ENCODE measurements at places on chromosomes 4 and X.

DNA sequence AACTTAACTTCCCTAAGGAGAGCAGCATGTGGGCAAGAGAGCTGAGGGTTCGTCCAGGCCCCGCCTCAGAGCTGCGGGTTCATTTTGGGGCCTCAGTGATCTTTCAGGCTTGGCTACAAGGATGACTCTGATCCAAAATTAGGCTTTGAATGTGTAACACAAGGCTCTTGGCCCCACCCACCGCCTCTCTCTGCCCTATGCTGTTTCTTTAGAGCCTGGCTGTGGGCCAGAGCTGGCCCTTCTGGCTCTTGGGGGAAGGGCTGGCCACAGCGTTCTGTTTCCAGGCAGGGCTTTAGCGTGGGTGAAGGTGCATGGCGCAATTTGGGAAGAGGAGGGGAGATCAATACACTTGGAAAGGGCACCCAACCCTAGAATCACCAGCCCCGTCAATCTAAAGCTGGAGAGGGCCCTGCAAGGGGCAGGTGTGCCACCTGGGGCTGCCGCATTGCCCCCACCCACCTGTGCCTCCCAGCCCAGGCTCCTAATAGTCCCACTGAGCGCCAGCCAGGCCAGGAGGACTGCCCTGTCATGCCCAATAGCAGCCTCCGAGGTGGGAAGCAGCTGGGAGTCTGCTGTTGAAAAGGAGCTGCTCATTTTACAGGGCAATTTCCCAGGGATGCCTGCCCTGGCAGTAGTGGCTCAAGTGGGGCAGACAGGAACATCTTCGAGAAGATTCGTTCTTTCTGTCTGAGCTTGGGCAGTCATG is 84.5 kb upstream of the MAML3 start:
- peak; percentile 85 for DNase-seq

- DNase-seq, result no peak
These were observed 40.9 kb downstream of the NEK1 start for GRCh38 chr4:169571435-169571834.

DNA sequence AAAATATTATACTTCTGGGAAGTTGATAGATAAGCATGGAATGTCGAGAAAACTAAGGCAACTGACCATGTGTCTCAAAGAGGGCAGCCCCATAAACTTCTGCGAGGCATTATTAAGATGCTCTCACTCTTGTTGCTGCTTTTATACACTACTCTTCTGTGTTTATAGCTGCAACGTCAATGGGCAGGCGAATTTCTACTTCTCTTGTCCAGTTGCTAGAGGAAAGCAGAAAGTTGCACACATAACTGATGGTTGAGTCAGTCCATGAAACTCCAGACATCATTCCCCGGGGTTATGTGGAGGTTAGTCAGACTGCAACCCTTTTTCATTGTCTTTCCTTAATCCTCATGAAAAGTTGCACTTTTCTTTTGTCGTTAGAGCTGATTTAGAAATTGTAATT is 39.8 kb downstream of the VCX3B start:
- DNase-seq, result no peak

GRCh38 chr4:82754513-82755165 is 44.0 kb downstream of the SCD5 start:
- DNase-seq, result no peak

DNA sequence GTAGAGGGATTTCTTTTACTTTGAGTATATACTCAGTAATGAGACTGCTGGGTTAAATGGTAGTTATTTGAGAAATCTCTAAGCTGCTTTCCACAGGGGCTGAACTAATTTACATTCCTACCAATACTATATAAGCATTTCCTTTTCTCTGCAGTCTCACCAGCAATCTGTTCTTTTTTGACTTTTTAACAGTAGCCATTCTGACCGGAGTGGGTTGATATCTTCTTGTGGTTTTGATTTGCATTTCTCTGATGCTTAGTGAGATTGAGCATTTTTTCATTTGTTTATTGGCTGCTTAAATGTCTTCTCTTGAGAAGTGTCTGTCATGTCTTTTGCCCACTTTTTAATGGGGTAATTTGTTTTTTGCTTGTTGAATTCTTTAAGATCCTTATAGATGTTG is 43.3 kb downstream of the SPCS3 start:
- DNase-seq, result no peak

DNA sequence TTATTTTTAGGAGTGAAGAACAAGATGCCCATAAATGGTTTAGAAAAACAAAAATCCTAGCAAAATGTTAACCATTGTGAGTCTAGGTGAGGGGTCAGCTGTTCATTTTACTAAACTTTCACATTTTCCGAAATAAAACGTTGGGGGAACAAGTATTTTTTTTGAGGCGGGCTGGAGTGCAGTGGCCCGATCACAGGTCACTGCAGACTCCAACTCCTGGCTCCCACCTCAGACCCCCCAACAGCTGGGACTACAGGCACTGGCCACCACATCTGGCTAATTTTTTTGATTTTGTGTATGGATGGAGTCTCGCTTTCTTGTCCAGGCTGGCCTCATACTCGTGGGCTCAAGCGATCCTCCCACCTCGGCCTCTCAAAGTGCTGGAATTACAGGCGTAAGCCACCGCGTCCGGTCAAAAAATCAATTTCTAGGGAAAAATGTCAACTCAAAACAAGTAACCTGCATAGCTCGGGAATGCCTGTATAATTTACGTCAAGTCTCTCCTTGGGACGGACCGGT is 742 bp upstream of the TAF1 start:
- no peak for DNase-seq

DNA sequence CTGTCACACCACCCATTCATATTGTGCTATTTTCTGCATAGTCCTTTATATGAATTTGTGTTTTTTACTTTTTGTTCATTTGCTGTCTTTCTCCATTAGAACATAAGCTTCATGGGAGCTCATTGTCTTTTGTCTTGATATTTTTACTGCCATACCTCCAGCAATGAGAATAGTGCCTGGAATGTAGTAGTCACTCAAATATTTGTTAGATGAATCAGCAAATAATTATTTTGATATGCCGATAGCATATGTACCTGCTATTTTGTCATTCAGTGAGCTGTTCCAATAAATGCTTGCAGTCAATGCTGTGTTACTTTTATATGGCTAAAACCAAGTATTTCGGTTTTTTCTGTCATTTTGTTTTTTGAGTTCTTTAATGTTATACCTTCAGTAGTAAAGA is 43.5 kb upstream of the SLC25A31 start:
- DNase-seq, result no peak

DNA sequence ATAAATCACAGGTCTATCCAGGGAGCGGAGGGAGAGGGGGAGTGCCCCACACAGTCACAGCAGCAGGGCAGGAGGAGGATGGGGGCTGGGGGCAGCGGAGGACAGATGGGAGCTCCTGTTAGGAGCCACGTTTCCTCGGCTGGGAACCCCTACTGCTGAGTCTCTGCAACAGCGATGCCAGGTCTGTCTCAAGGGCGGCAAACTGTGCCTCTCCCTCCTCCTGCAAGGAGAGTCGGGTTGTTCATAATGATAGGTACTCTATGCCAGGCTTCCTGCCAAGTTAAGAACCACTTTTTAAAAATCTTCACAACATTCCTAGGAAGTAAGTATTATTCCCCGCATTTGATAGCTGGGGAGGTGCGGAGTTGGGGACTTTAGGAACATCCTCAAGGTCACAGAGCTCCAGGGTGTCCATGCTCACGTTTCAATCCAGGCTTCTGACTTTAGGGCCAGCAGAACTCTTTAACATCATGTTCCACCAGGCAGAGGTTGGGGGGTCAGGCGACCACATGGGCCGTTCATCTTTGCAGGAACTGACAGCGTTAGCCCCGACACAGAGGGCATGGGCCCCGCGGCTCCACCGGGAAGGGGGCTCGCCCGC is 98.3 kb upstream of the MAML3 start:
- DNase-seq, result no peak

DNA sequence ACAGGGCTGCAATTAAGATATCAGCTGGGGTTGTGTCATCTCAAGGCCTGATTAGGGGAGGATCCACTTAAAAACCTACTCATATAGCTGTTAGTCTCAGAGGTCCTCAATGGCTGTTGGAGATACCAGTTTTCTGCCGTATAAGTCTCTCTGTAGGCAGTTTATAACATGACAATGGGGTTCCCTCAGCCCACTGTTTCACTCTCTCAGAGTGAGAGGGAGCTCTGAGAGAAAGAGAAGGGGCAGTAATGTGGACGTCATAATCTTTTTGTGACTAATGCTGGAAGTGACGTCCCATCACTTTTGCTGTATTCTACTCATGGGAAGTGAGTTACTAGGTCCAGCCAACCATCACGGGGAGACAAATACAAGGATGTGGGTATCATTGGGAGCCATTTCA is 70.3 kb downstream of the STIM2 start:
- DNase-seq, result no peak

GRCh38 chr4:152107736-152108500 is 347.1 kb upstream of the GATB start:
- no peak for DNase-seq

DNA sequence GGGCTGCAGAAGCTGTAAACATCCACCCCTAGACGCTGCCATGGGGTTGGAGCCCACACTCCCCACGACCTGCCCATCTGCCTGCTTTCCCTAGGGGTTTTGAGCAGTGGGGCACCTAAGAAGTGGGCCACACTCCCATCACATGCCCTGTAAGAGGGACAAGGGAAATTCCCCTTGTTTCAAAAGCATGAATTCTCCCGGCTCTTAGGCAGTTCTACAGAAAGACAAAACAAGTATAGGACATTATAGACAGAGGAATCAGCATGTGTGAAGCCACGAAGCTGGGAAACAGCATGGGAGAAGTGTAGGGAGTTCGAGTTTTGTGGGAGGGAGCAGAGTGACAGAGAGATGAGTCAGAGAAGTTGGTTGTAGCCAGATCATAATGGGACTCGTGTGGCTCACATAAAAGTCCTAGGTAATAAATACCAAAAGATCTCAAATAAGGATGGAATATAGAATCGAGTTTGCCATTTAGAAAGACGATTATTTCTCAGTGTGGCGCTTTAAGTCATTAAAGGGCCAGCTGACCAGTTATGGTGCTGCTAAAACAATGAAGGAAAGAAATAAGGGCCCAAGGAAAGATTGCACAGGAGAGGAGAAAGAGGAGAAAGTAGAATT is 23.9 kb downstream of the APOO start:
- peak; percentile 94 for DNase-seq

- DNase-seq, result no peak
These were observed 47.3 kb downstream of the KCNIP4 start for GRCh38 chr4:21901281-21901680.

- DNase-seq, result no peak
These were observed 17.4 kb upstream of the PACRGL start for GRCh38 chr4:20682853-20683252.

DNA sequence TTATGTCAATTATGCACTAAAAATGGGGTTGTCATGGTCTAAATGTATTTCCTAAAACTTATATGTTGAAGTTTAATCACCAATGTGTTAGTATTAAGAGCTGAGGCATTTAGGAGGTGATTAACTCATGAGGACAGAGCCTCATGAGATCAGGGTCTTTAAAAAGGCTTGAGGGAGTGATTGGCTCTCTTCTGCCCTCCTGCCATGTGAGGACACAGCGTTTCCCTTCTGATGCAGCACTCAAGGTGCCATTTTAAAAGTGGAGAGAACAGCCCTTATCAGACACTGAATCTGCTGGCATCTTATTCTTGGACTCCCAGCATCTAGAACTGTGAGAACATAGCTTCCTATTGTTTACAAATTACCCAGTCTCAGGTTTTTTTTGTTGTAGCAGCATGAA is 581.7 kb downstream of the KCNIP4 start:
- DNase-seq, result no peak

- DNase-seq, result no peak
These were observed 39.0 kb downstream of the CPLX1 start for GRCh38 chr4:786861-787300.

GRCh38 chrX:154465601-154466000 is 7.5 kb downstream of the PLXNA3 start:
- DNase-seq, result no peak

- no peak for DNase-seq
These were observed 6.0 kb downstream of the PALLD start for GRCh38 chr4:168502861-168503260.

GRCh38 chr4:168699224-168699878 is 202.5 kb downstream of the PALLD start:
- DNase-seq, result no peak

DNA sequence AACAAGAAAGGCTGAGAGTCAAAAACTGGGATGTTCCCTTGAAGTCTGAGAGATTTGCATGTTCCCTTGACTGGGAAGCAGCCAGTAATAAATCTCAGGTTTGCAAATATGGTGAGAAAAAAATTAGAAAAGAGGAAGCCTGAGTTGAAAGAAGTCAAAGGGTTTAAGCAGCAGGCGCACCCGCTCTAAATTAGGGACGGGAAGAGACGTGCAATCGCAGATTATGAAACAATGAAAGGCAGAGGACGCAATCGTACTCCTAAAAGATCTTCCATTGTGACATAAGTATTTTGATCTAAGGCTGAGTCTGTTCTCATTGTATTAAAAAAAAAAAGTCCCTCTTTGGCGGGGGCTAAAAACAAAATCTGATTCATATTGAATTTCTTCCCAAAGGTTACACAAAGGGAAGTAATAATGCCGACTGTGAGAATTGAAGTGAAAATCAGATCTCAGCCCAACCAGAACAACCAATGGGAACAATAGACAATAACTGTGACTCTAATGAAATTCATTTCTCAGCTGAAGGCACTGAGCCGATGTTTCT is 28.2 kb downstream of the SAT1 start:
- DNase-seq, result peak; percentile 93

DNA sequence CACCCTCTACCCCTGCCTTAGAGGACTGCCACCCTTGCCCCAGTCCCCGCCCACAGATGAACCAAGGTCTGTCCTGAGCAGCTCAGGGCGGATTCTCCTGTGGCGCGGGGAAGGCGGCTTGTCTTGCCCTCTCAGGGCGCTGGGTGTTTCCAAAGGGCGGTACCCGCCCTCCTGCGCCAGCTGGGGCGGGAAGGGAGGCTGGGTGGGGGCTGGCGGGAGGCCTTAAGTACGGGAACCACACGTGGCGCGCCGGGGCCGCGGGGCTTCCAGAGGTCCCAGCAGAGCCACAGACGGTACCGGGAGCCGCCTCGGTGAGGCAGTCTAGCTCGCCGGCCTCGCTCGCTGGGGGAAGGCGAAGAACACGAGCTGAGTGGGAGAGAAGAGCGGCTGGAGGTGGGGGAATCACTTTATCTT is 361.1 kb downstream of the MID1IP1 start:
- DNase-seq, result peak; percentile 79

DNA sequence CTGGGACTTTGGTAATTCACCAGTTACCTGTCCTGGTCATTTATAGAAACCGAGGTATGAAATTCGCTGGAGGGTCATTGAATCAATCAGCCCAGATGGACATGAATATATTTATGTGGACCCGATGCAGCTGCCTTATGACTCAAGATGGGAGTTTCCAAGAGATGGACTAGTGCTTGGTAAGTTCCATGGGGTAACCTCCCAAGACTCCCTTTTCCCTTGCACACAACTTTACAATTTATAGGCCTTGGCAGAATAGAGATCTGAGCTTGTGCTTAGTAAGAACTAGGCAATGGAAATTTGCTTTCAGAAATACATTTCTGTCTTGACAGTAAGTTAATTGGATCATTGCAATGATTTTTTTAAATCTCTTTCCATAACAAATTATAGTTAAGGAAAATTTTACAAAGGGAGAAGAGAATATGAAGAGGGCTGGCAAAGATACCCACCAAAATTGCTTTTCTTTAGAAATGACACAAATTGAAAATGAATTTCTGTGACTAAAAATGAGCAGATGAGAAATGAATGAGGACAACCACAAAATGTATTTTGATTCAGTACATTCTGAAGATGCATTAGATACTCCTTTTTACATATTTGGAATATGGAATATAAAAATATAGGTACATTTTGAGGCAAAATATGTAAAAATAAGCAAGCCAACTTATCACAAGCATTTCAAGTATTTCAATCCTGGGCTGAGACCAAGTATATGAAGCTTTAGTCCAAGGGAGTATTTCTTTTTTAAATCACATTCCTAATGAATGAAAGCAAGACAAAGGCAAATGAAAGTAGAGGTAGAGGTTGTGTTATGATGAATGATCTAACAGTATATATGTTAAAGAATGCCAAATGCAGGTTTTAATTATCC is 45.9 kb downstream of the PDGFRA start:
- peak; percentile 13 for DNase-seq

Data from inflammatory macrophage treated with lipopolysaccharide for 1 hour (primary cell).